Activated CD4-positive, alpha-beta memory T cell treated with anti-CD3 and anti-CD28 coated beads, Interleukin-2, amount 10 ng/mL, durations not matched to agents 7 days and 5 days (primary cell): ENCODE measurements at places on chromosomes 4 and X. TPM values are rescaled to one million over a fixed set of nuclear protein-coding genes. Genes with fewer than 3 reads are reported as not detected.

GRCh38 chr4:95255396-95256107 lies 293.2 kb downstream of the UNC5C start:
- no peaks in the 10 kb centered on the region for H3K27me3 ChIP-seq
- H3K4me1 ChIP-seq, result no peaks in the 10 kb centered on the region
- no peaks in the 10 kb centered on the region for H3K36me3 ChIP-seq
- H3K4me3 ChIP-seq, result no peak overlapping the region
- DNase-seq, result no peak
- no peak overlapping the region for H3K27ac ChIP-seq

SUPT20HL2 gene
- total RNA-seq, result not detected

CLGN gene
- 0.25 TPM for total RNA-seq

PCDH10 gene
- not detected for total RNA-seq

GRCh38 chr4:170652571-170652970 lies 562.8 kb upstream of the AADAT start:
- DNase-seq, result no peak
- no peaks in the 10 kb centered on the region for H3K4me1 ChIP-seq
- no peaks in the 10 kb centered on the region for H3K36me3 ChIP-seq
- H3K4me3 ChIP-seq, result no peak overlapping the region
- no peak overlapping the region for H3K27ac ChIP-seq

DNA sequence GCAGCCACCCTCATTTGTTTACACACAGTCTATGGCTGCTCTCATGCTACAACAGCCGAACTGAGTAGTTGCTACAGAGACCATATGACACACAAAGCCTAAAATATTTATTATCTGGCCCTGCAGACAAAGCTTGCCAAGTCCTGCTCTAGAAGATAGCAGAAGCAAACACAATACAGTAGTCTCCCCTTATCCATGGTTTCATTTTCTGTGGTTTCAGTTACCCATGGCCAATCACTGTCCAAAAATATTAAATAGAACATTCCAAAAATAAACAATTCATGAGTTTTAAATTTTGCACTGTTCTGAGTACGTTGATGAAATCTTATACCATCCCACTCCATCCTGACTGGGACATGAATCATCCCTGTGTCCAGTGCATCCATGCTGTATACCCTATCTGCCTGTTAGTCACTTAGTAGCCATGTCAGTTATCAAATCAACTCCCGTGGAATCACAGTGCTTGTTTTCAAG lies 40.2 kb upstream of the ZNF81 start:
- peaks cover 1% of the 10 kb centered on the region for H3K27me3 ChIP-seq
- no peak for DNase-seq
- no peak overlapping the region for H3K27ac ChIP-seq

DNA sequence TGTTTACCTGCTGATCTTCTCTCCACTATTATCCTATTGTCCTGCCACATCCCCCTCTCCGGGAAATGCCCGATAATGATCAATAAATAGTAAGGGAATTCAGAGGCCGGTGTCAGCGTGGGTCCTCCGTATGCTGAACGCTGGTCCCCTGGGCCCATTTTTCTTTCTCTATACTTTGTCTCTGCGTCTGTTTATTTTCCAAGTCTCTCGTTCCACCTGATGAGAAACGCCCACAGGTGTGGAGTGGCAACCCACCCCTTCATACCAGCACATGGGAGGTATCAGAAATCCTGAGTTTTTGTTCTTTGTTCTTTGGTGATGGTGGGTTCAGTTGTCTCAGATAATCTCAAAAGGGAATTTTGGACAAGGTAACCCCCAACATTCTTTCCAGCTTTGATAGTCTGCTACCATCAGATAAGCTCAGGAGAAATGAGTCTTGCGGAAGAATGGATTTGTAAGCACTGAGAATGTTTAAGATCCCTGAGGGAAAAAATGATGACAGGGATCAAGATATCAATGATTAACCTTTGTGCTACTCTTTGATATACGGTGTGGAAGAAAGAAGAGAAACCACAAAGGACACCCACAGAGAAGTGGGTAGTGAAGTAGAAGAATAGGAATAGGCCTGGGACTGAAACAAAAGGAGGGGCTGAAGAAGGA lies 117.9 kb downstream of the CEP44 start:
- no peaks in the 10 kb centered on the region for H3K36me3 ChIP-seq
- H3K27me3 ChIP-seq, result no peaks in the 10 kb centered on the region
- no peaks in the 10 kb centered on the region for H3K4me1 ChIP-seq
- H3K4me3 ChIP-seq, result no peak overlapping the region

DUSP21 gene
- total RNA-seq, result not detected

DNA sequence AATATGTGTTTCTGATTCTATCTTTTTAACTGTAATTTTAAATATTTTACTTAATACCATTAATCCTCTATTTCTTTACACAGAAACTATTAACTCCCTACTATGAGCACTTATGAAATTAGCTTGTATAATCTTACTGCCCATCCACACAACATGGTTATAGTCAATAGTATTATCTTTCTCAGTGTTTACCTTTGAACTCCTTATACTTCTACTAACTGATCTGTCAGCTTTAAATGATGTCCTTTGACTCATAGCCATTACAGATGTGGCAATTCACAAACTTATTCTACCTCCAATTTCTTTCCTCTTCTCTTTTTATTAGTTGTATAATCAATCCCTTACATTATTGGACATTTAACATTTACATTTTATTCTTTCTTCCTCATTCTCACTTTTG lies 5.5 kb downstream of the SEC31A start:
- no peaks in the 10 kb centered on the region for H3K27me3 ChIP-seq
- peaks cover 28% of the 10 kb centered on the region for H3K4me1 ChIP-seq
- H3K4me3 ChIP-seq, result no peak overlapping the region
- DNase-seq, result no peak

- H3K27ac ChIP-seq, result no peak overlapping the region
- peaks cover 2% of the 10 kb centered on the region for H3K27me3 ChIP-seq
- H3K4me3 ChIP-seq, result no peak overlapping the region
- no peak for DNase-seq
- H3K36me3 ChIP-seq, result no peaks in the 10 kb centered on the region
- no peaks in the 10 kb centered on the region for H3K4me1 ChIP-seq
Measured at GRCh38 chrX:155169881-155170280, 46.4 kb upstream of the VBP1 start.

GRCh38 chrX:41289095-41289494 lies 44.9 kb upstream of the DDX3X start:
- DNase-seq, result no peak
- no peaks in the 10 kb centered on the region for H3K4me1 ChIP-seq

DNA sequence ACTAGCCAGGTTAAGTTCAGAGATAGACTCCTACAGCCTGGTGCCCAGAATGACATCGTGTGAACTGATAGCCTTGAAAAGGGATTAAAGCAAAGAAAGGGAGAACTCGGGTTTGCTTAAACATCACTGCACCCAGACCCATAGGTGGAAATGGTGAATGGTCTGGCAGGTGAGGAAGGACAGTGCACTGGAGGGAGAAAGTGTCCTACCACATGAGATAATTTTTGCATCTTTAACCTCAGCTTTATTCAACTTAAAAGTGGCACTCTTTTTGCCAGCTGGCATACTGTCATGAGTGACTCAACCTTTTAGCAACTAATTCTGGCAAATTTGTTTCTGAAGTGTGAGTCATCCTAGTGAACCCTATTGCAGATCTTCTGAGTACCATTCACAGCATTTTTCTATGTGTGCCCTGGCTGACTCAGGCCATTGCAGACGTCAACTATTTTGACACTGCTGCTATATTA lies 53.0 kb upstream of the DAPP1 start:
- H3K4me1 ChIP-seq, result peaks cover 4% of the 10 kb centered on the region
- no peak overlapping the region for H3K27ac ChIP-seq
- H3K36me3 ChIP-seq, result no peaks in the 10 kb centered on the region
- H3K27me3 ChIP-seq, result peaks cover 7% of the 10 kb centered on the region
- H3K4me3 ChIP-seq, result no peak overlapping the region

DNA sequence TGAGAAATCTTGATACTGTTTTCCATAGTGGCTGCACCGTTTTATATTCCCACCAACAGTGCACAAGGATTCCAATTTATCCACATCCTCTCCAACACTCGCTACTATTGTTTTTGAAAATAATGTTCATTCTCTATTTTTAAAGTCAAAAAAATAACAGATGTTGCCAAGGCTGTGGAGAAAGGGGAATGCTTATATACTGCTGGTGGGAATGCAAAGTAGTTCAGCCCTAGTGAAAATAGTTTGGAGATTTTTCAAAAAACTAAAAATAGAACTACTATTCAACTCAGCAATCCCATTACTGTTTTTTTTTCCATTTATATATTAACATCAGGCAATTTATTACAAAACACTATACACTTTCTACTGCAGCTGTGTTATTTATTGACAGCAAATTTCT lies 208.7 kb downstream of the CBLL2 start:
- H3K4me3 ChIP-seq, result no peak overlapping the region
- H3K27ac ChIP-seq, result no peak overlapping the region
- no peaks in the 10 kb centered on the region for H3K36me3 ChIP-seq
- DNase-seq, result no peak
- H3K27me3 ChIP-seq, result no peaks in the 10 kb centered on the region
- H3K4me1 ChIP-seq, result no peaks in the 10 kb centered on the region

FGD1 gene
- total RNA-seq, result 0.13 TPM

DNA sequence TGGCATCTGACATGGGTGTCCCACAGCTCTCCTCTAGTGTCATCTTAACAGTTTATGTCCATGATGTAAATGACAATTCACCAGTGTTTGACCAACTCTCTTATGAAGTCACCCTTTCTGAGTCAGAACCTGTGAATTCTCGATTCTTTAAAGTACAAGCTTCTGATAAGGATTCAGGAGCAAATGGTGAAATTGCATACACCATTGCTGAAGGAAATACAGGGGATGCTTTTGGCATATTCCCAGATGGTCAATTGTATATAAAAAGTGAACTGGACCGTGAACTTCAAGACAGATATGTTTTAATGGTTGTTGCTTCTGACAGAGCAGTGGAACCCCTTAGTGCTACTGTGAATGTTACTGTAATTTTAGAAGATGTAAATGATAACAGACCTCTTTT lies 4.6 kb downstream of the FAT4 start:
- peaks cover 40% of the 10 kb centered on the region for H3K27me3 ChIP-seq
- H3K27ac ChIP-seq, result no peak overlapping the region
- H3K4me1 ChIP-seq, result peaks cover 29% of the 10 kb centered on the region
- no peak overlapping the region for H3K4me3 ChIP-seq

EGF gene
- total RNA-seq, result not detected

GRCh38 chr4:17097362-17097761 lies 198.9 kb upstream of the LDB2 start:
- no peak overlapping the region for H3K27ac ChIP-seq
- H3K4me1 ChIP-seq, result no peaks in the 10 kb centered on the region
- H3K36me3 ChIP-seq, result no peaks in the 10 kb centered on the region

NPY2R gene
- total RNA-seq, result not detected

DNA sequence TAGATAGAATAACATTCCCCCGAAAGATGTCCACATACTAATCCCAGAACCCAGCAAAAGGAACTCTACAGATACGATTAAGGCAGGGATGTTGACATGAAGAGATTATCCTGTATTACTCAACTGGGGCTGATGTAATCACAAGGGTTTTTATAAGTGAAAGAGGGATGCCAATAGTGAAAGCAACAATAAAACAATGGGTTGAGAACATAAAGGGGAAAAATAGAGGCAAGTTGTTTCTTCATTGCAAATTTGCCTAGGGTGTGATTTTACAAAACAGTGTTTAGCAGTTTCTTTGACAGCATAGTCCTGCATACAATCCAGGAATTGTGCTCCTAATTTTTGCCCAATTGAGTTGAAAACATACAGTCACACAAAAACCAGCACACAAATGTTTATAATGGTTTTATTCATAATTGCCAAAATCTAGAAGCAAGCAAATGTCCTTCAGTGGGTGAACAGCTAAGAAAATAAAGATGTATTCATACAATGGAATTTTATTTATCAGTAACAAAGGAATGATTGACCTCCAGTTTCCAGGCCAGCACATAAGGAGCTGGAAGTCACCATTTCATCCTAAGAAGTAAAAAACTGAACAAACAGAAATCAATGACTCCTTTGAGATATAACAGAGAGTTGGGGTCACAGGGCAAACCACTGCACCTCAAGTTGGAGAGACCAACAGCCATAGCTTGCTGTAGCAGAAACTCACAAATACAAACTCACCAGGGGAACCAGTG lies 107.2 kb downstream of the CENPC start:
- no peaks in the 10 kb centered on the region for H3K27me3 ChIP-seq
- H3K4me1 ChIP-seq, result no peaks in the 10 kb centered on the region
- no peak overlapping the region for H3K27ac ChIP-seq
- no peak overlapping the region for H3K4me3 ChIP-seq
- H3K36me3 ChIP-seq, result peaks cover 44% of the 10 kb centered on the region

SSX3 gene
- total RNA-seq, result not detected

GRCh38 chr4:26858947-26859401 lies 1.7 kb upstream of the STIM2 start:
- DNase-seq, result no peak
- peak overlapping the region; percentile 86 for H3K4me3 ChIP-seq
- H3K27ac ChIP-seq, result peak overlapping the region; percentile 31
- no peaks in the 10 kb centered on the region for H3K27me3 ChIP-seq

GRCh38 chrX:137651647-137652046 lies 85.7 kb downstream of the ZIC3 start:
- no peaks in the 10 kb centered on the region for H3K4me1 ChIP-seq
- no peak overlapping the region for H3K4me3 ChIP-seq
- H3K27me3 ChIP-seq, result no peaks in the 10 kb centered on the region
- H3K27ac ChIP-seq, result no peak overlapping the region
- H3K36me3 ChIP-seq, result no peaks in the 10 kb centered on the region

GRCh38 chrX:71227370-71228062 lies 4.5 kb downstream of the GJB1 start:
- H3K27ac ChIP-seq, result no peak overlapping the region
- no peaks in the 10 kb centered on the region for H3K4me1 ChIP-seq
- no peaks in the 10 kb centered on the region for H3K27me3 ChIP-seq
- no peak overlapping the region for H3K4me3 ChIP-seq

GRCh38 chr4:177574446-177574845 lies 132.2 kb upstream of the AGA start:
- no peaks in the 10 kb centered on the region for H3K27me3 ChIP-seq
- H3K4me1 ChIP-seq, result no peaks in the 10 kb centered on the region
- H3K27ac ChIP-seq, result no peak overlapping the region
- no peak overlapping the region for H3K4me3 ChIP-seq
- no peak for DNase-seq

FGF5 gene
- not detected for total RNA-seq

- H3K4me3 ChIP-seq, result no peak overlapping the region
- DNase-seq, result no peak
- peaks cover 32% of the 10 kb centered on the region for H3K36me3 ChIP-seq
- peaks cover 55% of the 10 kb centered on the region for H3K4me1 ChIP-seq
- H3K27me3 ChIP-seq, result no peaks in the 10 kb centered on the region
- H3K27ac ChIP-seq, result peak overlapping the region; percentile 62
Measured at GRCh38 chr4:924107-925096, 7.7 kb downstream of the GAK start.

- peaks cover 1% of the 10 kb centered on the region for H3K4me1 ChIP-seq
- no peak overlapping the region for H3K27ac ChIP-seq
- H3K27me3 ChIP-seq, result peaks cover 2% of the 10 kb centered on the region
- no peaks in the 10 kb centered on the region for H3K36me3 ChIP-seq
- DNase-seq, result no peak
- H3K4me3 ChIP-seq, result no peak overlapping the region
Measured at GRCh38 chr4:182861346-182861745, 55.8 kb downstream of the DCTD start.

ADH1A gene
- total RNA-seq, result not detected

- no peak overlapping the region for H3K4me3 ChIP-seq
- peak; percentile 35 for DNase-seq
Measured at GRCh38 chrX:70262952-70263567, 3.1 kb upstream of the P2RY4 start.

GRCh38 chrX:124406294-124407014 lies 60.1 kb downstream of the SH2D1A start:
- H3K4me3 ChIP-seq, result no peak overlapping the region
- peaks cover 5% of the 10 kb centered on the region for H3K4me1 ChIP-seq
- H3K27ac ChIP-seq, result no peak overlapping the region
- DNase-seq, result peak; percentile 65

TREX2 gene
- total RNA-seq, result 1.1 TPM
